ENCODE measurements at places on chromosomes 13 and 19. TPM values are rescaled to one million over a fixed set of nuclear protein-coding genes. Genes with fewer than 3 reads are reported as not detected.

The MYH14 gene
- total RNA-seq = not detected

- peak overlapping the region; percentile 66 for H3K27ac ChIP-seq
- H3K4me3 ChIP-seq = no peak overlapping the region
- DNase-seq = peak; percentile 88
These were observed 49.9 kb downstream of the AP1M1 start for GRCh38 chr19:16247353-16248182.

The TCF3 gene
- 263 TPM for total RNA-seq

GRCh38 chr19:15788594-15789270 is 1.3 kb downstream of the OR10H5 start:
- DNase-seq = no peak
- H3K27me3 ChIP-seq = no peaks in the 10 kb centered on the region

DNA sequence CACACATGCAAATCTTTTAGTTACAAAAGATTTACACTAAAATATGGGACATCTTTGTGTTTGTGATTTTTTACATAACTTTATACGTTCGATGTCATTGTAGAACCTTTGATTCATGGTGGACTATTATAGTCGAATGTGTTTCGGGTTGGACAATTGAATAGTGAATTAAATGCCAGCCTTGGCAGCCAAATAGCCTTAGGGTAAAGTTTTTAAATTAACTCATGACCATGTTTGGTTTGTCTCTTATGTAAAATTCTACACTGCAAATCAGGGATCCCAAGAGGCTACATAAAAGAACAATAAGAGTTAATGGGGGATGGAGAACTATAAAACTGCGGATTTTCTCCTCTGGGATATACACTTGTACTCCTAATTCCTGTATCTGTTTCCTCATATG is 1735.6 kb upstream of the SPRY2 start:
- H3K4me3 ChIP-seq = no peak overlapping the region
- H3K27ac ChIP-seq = no peak overlapping the region
- H3K36me3 ChIP-seq = no peaks in the 10 kb centered on the region

The AXL gene
- not detected for total RNA-seq

Measured in B cell (primary cell).